ENCODE measurements at places on chromosomes 2 and 18. TPM values are rescaled to one million over a fixed set of nuclear protein-coding genes. Genes with fewer than 3 reads are reported as not detected.
A peak's percentile ranks its signal among the peaks of the same experiment; 100 is the strongest.

SLC8A1 gene
- 18.0 TPM for total RNA-seq

MAP2 gene
- 7.2 TPM for total RNA-seq

TIMM21 gene
- 23.3 TPM for total RNA-seq

- DNase-seq = no peak
- peaks cover 3% of the 10 kb centered on the region for H3K36me3 ChIP-seq
Measured at GRCh38 chr2:69693059-69693774, 48.7 kb upstream of the ANXA4 start.

GRCh38 chr2:48691935-48692691 is 63.4 kb downstream of the LHCGR start:
- no peaks in the 10 kb centered on the region for H3K27me3 ChIP-seq
- H3K27ac ChIP-seq = peak overlapping the region; percentile 40
- no peak for DNase-seq
- no peak overlapping the region for H3K4me3 ChIP-seq
- peaks cover 33% of the 10 kb centered on the region for H3K4me1 ChIP-seq
- no peaks in the 10 kb centered on the region for H3K36me3 ChIP-seq

BMP10 gene
- not detected for total RNA-seq

- no peak overlapping the region for H3K27ac ChIP-seq
- H3K27me3 ChIP-seq = peaks cover 2% of the 10 kb centered on the region
Measured at GRCh38 chr2:126809340-126809739, 89.3 kb upstream of the TEX51 start.

DNA sequence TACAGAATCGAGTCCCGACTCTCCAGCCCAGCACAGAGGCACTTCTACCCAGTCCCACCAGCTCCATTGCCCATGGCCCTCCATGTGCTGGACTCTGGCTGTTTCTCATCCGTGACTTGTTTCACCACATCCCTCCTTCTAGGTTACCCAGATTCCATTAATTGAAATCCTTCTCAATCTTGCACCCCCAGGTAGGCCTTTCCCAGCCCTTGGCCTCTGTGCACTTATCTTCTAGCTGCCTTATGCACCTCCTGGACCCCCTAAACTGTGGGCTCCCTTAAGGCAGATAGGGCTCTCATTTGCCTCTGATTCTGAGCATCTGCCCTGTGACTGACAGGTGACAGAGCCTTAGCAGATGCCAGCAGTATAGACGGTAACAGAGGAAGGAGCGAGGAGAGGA is 9.2 kb downstream of the MYCN start:
- H3K4me3 ChIP-seq = no peak overlapping the region
- DNase-seq = no peak
- H3K4me1 ChIP-seq = no peaks in the 10 kb centered on the region
- no peak overlapping the region for H3K27ac ChIP-seq
- no peaks in the 10 kb centered on the region for H3K36me3 ChIP-seq
- H3K27me3 ChIP-seq = peaks cover 4% of the 10 kb centered on the region

FEV gene
- total RNA-seq = not detected

DNA sequence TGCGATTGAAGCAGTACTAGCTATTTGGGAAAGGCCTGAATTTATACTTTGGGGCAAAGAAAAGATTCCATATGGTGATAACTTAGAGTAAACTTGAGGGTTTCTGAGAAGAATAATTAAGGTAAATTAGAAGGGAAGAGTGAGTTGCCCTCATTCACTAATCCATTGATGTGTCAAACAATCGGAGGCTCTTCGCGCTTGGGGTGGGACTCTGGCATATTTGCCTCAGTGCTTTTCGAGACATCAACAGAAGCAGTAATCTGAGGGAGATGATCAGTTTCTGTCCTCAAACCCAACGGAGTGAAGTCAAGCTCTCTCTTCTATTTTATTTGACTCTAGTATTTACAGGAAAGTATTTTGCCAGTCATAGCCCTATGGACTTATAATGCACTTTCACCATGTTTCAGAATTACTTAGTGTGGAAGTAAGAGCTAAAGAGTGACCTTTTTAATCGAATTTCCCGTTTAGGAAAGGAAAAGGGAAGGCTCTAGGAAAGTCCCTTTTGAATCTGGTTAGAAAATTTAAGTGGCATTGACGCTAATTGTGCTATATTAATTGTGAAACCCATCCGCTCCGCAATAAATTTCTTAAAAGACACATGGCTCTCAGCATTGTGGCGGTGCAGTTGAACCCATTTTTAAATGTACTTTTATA is 1.3 kb downstream of the RAB10 start:
- H3K4me3 ChIP-seq = peak overlapping the region; percentile 90
- peak overlapping the region; percentile 98 for H3K27ac ChIP-seq
- no peak for DNase-seq
- peaks cover 7% of the 10 kb centered on the region for H3K36me3 ChIP-seq
- H3K4me1 ChIP-seq = peaks cover 34% of the 10 kb centered on the region

CCL20 gene
- total RNA-seq = not detected

HMSD gene
- not detected for total RNA-seq

EEF1B2 gene
- total RNA-seq = 425 TPM

- no peaks in the 10 kb centered on the region for H3K36me3 ChIP-seq
- H3K27ac ChIP-seq = no peak overlapping the region
- H3K4me3 ChIP-seq = no peak overlapping the region
- no peak for DNase-seq
Measured at GRCh38 chr18:79609841-79610281, 69.7 kb upstream of the CTDP1 start.

CCDC85A gene
- total RNA-seq = 1.5 TPM

DNA sequence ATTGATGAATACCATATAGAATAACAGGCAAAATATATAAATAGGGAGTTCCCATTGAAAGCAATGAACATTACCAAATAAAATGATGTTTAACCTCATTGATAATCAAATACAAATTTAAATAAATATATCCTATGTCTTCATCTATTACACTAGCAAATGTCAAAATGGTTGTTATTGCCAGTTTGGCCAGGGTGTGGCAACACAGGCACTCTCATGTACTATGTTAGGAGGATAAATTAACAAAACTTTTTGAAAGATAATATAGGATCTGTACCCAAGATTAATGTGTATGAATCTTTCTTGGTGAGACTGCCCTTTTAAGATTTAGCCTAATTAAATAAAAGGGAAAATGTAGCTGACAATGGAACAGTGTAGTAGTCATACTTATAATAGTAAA is 659.3 kb downstream of the ERBB4 start:
- no peaks in the 10 kb centered on the region for H3K27me3 ChIP-seq
- DNase-seq = no peak
- peaks cover 2% of the 10 kb centered on the region for H3K4me1 ChIP-seq
- no peak overlapping the region for H3K4me3 ChIP-seq
- H3K27ac ChIP-seq = no peak overlapping the region

UGT1A10 gene
- total RNA-seq = not detected

TWIST2 gene
- 6.3 TPM for total RNA-seq

DNA sequence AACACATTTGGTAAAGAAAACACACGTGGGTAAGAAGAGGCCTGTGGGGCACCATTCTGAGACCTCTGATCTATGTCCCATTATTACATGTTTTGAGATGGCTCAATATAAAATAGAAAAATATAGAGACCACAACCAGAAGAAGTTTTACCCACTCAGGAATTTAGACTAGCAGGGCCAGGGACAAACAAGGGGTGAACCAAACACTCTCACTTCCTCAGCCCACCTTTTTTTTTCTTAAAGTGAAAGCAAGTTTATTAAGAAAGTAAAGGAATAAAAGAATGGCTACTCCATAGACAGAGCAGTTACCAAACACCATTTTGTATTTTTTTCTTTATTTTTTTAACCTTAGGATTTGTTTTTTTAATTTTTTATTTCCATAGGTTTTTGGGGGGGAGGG is 119.0 kb upstream of the REV1 start:
- DNase-seq = no peak
- peaks cover 11% of the 10 kb centered on the region for H3K36me3 ChIP-seq

DNA sequence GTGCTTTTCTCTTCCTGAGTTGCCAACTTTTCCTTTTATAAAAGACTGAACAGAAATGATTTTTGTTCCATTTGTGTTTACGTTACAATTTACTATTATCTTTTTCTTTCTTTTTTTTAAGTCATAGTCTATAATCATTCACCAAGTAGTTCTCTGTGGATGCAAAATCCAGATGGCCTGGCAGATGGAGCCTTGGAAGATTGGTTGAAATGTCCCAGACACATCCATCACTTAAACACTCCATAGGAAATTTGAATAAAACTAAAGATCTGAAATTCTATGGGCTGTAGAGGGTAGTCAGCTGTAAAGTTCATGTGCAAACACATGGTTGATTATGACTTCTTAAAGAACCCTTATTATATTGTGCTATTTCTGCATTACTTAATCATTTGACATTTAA is 164.8 kb upstream of the DOCK10 start:
- DNase-seq = no peak
- H3K4me3 ChIP-seq = no peak overlapping the region
- no peaks in the 10 kb centered on the region for H3K27me3 ChIP-seq

DNA sequence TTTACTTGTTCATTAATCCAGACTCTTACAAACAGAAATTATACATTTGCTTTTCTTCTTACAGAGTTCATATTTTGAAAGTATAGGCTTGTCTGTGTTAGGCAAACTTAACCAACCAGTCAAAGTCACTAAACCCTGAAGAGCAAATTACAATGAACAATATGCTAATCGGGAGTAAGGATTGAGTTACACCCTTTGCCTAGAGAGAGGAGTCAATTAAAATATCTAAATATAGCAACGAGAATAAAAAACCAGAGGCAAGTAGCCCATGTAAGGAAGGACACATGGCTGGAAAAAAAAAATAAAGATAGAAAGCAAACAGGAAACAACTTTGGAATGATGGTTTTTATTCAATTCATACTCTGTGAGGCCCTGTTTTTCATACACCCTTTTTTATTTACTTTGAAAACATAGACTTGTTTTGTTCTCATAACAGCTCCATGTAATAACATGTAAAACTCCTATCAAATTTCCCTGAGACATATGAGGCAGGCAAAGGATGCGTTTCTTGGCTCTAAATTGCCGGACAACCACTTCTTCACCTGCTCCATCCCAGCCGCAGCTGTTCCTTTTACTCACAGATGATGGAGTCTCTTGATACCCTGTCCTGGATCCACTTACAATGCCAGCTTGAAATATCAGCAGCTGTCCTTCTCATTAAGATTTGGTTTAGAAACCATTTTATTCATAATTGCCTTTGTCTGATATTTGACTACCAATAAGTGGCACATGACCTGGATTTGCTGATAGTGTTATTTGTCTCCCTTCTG is 767.7 kb upstream of the GCFC2 start:
- H3K36me3 ChIP-seq = no peaks in the 10 kb centered on the region
- no peaks in the 10 kb centered on the region for H3K4me1 ChIP-seq
- H3K4me3 ChIP-seq = no peak overlapping the region
- no peak for DNase-seq
- no peak overlapping the region for H3K27ac ChIP-seq
- H3K27me3 ChIP-seq = no peaks in the 10 kb centered on the region

DNA sequence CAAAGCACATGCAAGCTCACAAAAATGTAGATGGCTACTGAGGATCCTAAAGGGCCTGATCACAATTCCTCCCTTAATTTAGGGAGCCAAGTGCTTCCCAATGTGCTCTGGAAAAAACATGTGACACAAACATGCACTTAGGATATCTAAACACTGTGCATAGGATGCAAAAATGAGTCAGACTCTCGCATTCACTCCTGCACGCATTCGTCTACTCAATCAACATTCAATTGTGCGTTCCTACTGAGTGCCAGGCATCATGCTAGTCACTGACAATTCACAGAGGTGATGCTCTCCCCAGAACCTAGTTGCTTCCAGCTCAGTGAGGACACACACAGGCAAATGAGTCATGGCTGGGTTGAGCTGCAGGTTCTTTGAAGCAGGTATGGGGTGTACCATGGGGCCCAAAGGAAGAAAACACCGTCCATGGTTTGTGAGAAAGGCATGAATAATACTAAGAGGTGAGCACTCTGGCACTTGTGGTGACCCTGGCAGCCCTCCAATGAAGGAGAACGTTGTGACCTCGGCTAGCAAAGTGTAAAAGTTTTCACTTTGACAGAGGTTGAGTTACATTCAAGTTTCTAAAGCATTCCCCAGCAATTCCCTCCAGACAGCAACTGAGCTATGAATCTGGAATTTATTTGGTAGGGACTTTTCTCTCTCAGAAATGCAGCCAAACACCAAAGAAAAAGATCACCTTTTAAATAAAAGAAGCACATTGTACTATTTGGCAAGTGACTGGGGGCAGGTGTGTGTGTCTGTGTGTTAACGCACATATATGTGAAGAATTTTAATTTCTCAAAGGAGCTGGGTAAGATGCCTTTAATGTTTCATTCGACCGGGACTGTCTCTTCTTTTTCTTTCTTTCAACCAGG is 173.3 kb downstream of the ALPK2 start:
- peaks cover 13% of the 10 kb centered on the region for H3K4me1 ChIP-seq
- H3K36me3 ChIP-seq = no peaks in the 10 kb centered on the region
- no peak overlapping the region for H3K27ac ChIP-seq
- H3K27me3 ChIP-seq = no peaks in the 10 kb centered on the region
- H3K4me3 ChIP-seq = no peak overlapping the region

- no peak overlapping the region for H3K27ac ChIP-seq
- no peaks in the 10 kb centered on the region for H3K4me1 ChIP-seq
- no peak overlapping the region for H3K4me3 ChIP-seq
- H3K27me3 ChIP-seq = no peaks in the 10 kb centered on the region
Measured at GRCh38 chr2:230205034-230205433, 14.8 kb downstream of the SP110 start.

DNA sequence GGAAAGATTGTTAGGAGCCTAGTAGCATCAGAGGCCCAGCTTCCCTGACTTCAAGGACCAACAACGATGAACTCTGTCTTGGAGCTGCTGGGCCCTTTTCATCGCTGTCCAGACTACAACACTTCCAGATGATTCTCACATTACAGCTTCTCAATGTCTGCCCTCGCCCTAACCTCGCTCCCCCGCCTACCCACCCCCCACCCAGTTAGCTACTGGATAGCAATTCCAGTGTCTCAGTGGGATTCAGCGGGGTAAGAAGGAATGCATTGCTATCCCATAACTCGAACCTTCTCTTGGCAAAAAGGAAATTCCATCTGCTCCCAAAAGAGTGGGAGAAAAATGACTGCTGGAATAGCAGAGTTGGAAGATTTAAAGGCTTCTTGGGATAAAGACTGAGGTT is 65.0 kb downstream of the RPL37A start:
- peaks cover 74% of the 10 kb centered on the region for H3K4me1 ChIP-seq
- DNase-seq = no peak
- peaks cover 5% of the 10 kb centered on the region for H3K36me3 ChIP-seq
- peak overlapping the region; percentile 57 for H3K27ac ChIP-seq
- H3K27me3 ChIP-seq = no peaks in the 10 kb centered on the region

CELF4 gene
- not detected for total RNA-seq

FRZB gene
- total RNA-seq = 47.3 TPM

GRCh38 chr2:67840460-67841068 is 222.2 kb downstream of the C1D start:
- H3K4me1 ChIP-seq = peaks cover 10% of the 10 kb centered on the region
- peak; percentile 87 for DNase-seq
- H3K4me3 ChIP-seq = no peak overlapping the region
- H3K27me3 ChIP-seq = no peaks in the 10 kb centered on the region

GRCh38 chr18:8507361-8507760 is 101.9 kb upstream of the RAB12 start:
- no peak overlapping the region for H3K4me3 ChIP-seq
- no peak for DNase-seq
- no peak overlapping the region for H3K27ac ChIP-seq

ITGA4 gene
- total RNA-seq = 5.7 TPM

CD28 gene
- not detected for total RNA-seq

GRCh38 chr2:200306931-200307723 is 634 bp downstream of the SPATS2L start:
- H3K27me3 ChIP-seq = no peaks in the 10 kb centered on the region
- peak overlapping the region; percentile 81 for H3K4me3 ChIP-seq
- H3K4me1 ChIP-seq = peaks cover 50% of the 10 kb centered on the region
- peak; percentile 84 for DNase-seq
- peak overlapping the region; percentile 77 for H3K27ac ChIP-seq

- H3K36me3 ChIP-seq = no peaks in the 10 kb centered on the region
- no peak overlapping the region for H3K4me3 ChIP-seq
- H3K4me1 ChIP-seq = no peaks in the 10 kb centered on the region
- no peak for DNase-seq
- H3K27ac ChIP-seq = no peak overlapping the region
Measured at GRCh38 chr18:71878226-71878625, 665.9 kb downstream of the CBLN2 start.
